ENCODE measurements at places on chromosomes 13 and 19. TPM values are rescaled to one million over a fixed set of nuclear protein-coding genes. Genes with fewer than 3 reads are reported as not detected.

DNA sequence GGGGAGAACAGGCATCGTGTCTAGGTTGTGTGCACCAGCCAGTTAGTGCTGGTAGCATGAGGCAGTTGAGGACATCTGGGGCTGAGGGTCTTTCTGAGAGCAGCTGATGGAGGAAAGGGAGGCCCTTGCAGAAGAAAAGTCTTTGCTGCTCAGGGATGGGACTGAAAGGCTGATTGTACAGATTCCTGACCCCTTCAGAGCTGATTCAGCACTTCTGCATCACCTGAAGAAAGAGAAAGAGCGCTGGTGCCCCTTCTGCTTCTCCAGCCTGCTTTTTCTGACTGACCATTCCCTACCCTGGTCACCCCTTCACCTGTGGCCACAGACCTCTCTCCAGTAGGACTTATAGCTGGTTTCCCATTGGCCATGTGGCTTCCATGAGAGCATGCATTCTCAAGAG is 476.2 kb downstream of the TSHZ3 start:
- H3K36me3 ChIP-seq: no peaks in the 10 kb centered on the region
- no peak for DNase-seq
- H3K27ac ChIP-seq: no peak overlapping the region
- no peak overlapping the region for H3K4me3 ChIP-seq

DNA sequence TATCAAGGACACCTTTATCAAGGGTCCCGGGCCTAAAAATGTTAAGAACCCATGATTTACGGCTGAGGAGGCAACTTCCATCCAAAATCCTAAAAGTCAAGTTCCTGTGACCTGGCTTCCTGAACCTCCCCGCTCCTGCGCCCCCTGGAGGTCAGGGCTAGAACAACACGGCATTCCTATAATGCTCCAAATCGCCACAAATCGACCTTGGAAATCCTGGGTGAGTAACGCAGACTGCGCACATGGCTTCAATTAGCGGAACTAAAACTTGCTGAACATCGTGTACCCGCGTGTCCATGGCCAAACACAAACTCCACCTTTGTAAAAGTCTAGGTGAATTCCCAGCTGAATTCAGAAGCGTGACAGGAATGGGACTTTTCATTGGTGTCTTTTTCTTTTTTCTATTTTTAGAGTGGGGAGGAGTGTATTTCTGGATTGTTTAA is 4.3 kb upstream of the C5AR1 start:
- H3K27me3 ChIP-seq: peaks cover 36% of the 10 kb centered on the region
- H3K4me1 ChIP-seq: peaks cover 11% of the 10 kb centered on the region

STOML3 gene
- not detected for total RNA-seq

SLITRK1 gene
- not detected for total RNA-seq

GRCh38 chr13:54841682-54842081 is 1813.1 kb downstream of the OLFM4 start:
- H3K4me3 ChIP-seq: no peak overlapping the region
- no peak overlapping the region for H3K27ac ChIP-seq
- no peaks in the 10 kb centered on the region for H3K27me3 ChIP-seq

ZNF30 gene
- 5.7 TPM for total RNA-seq

ARHGEF7 gene
- total RNA-seq: 78.9 TPM

DNA sequence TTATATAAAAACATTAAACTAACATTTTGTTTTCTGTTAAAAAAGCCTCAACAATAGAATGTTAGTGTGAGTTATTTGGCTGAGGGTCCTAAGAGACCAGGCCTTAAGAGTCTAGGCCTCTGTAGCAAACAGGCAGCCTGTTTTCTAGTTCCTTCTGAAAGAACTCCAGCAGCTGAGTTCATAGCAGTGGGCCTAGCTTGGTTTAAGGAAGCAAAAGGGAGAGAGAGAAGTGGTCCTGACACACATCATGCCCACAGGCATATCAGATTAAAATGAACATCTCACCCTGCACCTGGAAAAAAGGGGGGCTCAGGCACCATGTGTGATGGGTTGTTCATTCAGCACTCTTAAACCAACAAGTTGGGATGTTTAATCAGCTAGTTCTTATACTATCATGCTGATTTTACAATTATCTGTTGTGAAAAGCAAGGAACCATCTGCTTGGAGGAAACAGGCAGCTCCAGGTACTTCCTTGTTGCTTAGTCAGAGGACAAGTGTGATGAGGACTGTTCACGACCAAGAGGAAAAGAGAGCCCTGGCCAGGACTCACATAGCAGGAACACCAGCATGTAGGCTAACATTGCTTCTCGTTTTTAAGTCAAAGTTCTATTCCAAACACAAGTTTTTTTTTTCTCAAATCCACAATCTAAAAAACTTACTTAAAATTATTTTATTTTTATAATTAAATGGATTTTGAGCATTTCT is 81.3 kb upstream of the FRY start:
- no peak for DNase-seq
- H3K4me3 ChIP-seq: no peak overlapping the region
- H3K4me1 ChIP-seq: peaks cover 8% of the 10 kb centered on the region
- H3K27ac ChIP-seq: no peak overlapping the region
- H3K36me3 ChIP-seq: no peaks in the 10 kb centered on the region
- H3K27me3 ChIP-seq: peaks cover 7% of the 10 kb centered on the region

- DNase-seq: no peak
- no peak overlapping the region for H3K4me3 ChIP-seq
- H3K4me1 ChIP-seq: no peaks in the 10 kb centered on the region
- no peaks in the 10 kb centered on the region for H3K36me3 ChIP-seq
These were observed 32.1 kb upstream of the PEPD start for GRCh38 chr19:33553530-33554310.

- no peak for DNase-seq
- peaks cover 26% of the 10 kb centered on the region for H3K4me1 ChIP-seq
- peaks cover 52% of the 10 kb centered on the region for H3K36me3 ChIP-seq
- no peaks in the 10 kb centered on the region for H3K27me3 ChIP-seq
- peak overlapping the region; percentile 64 for H3K27ac ChIP-seq
These were observed 7.0 kb upstream of the GP6 start for GRCh38 chr19:55044771-55045716.
